ENCODE measurements at places on chromosomes 7 and 10.

DNA sequence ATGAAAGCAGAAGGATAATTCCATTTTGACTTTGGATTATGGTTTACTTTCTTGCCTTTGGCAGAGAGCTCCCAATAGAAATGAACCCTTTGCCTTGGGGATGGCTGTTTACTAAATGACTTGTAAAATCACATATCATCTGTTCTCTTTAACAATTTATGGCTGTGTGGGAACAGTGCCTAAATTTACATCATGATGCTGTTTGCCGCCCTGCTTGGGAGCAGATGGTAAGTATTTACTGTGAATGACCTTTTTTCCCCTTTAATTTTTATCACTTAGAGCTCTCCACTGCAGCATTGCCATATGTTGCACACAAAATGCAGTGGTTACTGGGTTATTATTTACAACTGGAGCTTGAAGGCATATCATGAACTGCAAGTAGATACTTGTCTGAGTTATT, 13.4 kb downstream of the HEPACAM2 start:
- no peak for DNase-seq

DNA sequence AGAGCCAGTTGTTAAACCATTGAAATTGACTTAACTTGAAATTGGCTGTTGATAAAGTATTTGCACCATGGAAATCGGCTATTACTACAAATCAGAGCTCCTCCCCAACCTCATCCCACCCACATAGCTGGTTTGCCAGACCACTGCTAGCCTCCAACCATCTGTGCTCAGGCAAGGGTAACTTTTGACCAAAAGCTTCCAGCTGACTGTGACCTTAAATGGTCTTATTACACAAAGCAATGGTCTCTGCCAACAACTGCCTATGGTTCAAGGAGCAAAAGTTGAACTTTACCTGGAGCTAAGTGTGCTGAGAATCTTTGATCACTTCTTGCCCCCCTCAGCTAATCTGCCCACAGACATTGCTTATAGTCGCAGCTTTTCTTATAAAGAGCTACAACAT, 48.5 kb upstream of the ADRB1 start:
- no peak for DNase-seq

GRCh38 chr7:33854178-33854577, 51.2 kb upstream of the BMPER start:
- DNase-seq, result no peak

GRCh38 chr10:117699436-117700075, 157.0 kb downstream of the EMX2 start:
- no peak for DNase-seq

GRCh38 chr7:66899552-66900280, 21.3 kb upstream of the TMEM248 start:
- no peak for DNase-seq

DNA sequence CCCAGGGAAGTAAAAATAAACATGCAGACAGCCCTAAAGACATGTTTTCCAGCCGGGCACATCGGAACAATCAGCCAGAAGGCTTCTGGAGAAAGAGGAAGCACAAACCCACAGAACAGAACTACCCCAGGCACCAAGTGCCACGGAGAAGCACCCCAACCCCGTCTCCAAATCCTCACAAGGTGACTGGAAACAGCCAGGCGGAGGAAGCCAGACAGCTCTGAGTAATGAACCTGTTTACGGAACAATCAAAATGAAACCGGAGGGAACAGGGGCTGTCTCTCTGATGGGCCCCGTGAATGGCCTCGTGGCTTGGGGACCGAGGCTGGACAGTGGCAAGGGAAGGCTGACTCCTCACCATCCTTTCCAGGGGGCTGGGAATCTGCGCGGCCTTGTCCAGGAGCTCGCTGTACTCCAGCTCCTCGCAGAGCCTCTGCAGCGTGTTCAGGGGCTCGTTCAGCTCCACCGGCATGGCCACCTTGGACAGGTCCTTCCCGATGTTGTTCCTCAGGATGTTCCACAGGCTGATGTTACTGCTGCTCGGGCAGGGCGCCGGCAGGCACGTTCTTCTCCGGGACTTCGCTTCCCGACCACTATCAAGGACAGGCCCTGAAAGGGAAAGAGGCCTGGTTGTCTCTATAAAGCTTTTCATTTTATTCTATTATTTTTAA, 77.0 kb upstream of the GSDME start:
- DNase-seq, result no peak

DNA sequence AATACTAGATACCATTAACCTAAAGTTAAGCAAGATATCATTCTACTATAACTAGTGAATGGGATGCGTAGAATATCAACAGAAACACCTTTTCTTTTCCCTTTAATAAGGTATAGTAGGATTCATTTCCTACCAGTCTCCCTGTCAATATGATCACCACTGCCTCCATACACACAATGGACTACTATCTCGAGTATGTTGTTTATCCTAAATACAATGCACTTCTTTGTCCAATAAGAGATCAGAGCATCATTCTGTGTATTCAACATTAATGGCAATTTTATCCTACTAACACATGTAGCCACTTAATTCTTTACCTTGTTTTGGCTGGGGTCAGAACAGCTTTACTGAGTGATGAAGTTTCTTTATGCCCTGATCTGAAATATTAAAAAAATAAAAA, 276.3 kb downstream of the TFEC start:
- no peak for DNase-seq

DNA sequence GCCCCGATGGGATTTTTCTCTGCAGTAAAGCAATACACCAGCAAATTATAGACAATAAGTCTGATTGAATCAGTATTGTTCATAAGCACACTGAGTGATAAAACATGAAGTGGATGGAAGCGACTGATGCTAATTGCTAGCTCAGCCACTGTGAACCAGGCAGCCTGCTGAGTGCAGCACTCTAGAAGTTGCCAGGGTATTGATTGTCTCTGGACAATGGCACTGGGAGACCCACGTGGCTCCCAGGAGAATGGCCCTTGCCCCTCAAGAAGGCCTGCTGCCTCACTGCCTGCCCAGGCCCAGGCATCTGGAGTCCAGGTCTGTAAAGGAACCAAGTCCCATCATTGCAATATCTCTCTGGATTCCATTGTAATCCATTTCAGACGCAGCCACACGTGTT, 80.4 kb upstream of the TCERG1L start:
- DNase-seq, result no peak

GRCh38 chr7:68581417-68581816, 1016.9 kb upstream of the AUTS2 start:
- no peak for DNase-seq

GRCh38 chr10:102229810-102230263, 3.7 kb downstream of the ELOVL3 start:
- peak; percentile 69 for DNase-seq

- no peak for DNase-seq
Measured at GRCh38 chr10:49278497-49278981, 20.4 kb upstream of the C10orf71 start.

- no peak for DNase-seq
Measured at GRCh38 chr7:42739638-42740037, 172.2 kb downstream of the C7orf25 start.

DNA sequence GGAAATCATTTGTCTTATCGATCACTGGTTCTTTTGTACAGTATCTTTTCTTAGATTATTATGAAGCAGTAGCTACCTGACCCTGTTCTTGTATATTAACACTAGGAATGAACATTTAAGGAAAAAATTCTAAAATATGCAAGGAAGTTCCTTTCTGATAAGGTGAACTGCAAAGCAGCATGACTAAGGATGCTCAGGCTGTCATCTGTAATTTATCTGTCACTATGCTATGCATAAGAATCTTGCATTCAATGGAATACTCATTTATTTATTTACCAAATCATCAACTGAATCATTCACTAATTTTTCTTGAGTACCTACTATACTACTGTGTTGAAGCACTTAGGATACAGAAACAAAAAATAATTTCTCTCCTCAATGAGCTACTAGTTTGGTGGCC, 5.8 kb downstream of the GSDME start:
- no peak for DNase-seq
